Smooth muscle cell of trachea (primary cell): ENCODE measurements at places on chromosomes 5 and 9. TPM values are rescaled to one million over a fixed set of nuclear protein-coding genes. Genes with fewer than 3 reads are reported as not detected.

CCL28 gene
- total RNA-seq = 1.3 and 2.9 TPM in 2 replicates

OMD gene
- 0.33 and 0.73 TPM in 2 replicates for total RNA-seq

PNPLA7 gene
- total RNA-seq = 1.3 and 2.0 TPM in 2 replicates

PDE4D gene
- 11.3 and 11.4 TPM in 2 replicates for total RNA-seq
